ENCODE measurements at places on chromosomes 3 and 15.

- DNase-seq: no peak
Measured at GRCh38 chr3:119588112-119588511, 8.8 kb downstream of the ADPRH start.

- DNase-seq: no peak
Measured at GRCh38 chr3:128767094-128767750, 41.2 kb downstream of the RAB7A start.

DNA sequence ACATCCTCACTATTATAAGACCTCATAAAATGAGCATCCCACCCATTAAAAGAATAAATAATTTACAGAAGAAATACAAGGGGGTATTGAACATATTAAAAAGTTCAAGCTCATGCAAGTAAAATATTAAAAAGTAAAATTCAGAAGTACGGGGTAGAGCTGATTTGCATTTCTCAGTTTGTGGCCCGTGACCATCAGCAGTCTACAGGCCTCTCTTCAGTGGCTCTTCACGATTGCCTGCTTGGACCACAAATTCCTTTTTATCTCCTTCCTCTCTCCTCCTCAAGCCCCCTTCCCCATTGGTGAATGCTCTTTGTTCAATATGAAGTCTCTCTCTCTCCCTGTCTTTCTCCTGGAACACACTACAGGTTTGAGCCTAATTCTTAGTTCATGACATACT, 19.1 kb downstream of the CYP8B1 start:
- DNase-seq: no peak

DNA sequence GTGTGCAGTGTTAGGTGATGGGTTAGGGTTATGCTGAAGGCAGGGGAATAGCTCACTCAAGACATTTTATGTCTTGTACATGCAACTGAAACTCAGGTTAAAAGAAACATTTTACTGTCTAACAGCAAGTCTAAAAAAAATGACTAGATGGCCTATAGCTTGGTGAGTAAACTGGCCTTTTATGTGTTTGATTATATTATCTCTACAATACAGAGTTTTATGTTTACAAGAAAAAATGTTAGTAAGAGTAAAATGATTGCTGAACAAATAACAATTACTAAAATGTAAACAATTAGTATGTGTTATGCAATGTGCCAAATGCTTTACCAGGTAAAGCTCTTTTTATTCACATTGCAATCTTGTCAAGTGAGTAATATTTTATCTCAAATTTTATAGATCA, 1039.6 kb downstream of the ROBO2 start:
- no peak for DNase-seq

- no peak for DNase-seq
Measured at GRCh38 chr15:40011303-40011702, 27.7 kb downstream of the SRP14 start.

DNA sequence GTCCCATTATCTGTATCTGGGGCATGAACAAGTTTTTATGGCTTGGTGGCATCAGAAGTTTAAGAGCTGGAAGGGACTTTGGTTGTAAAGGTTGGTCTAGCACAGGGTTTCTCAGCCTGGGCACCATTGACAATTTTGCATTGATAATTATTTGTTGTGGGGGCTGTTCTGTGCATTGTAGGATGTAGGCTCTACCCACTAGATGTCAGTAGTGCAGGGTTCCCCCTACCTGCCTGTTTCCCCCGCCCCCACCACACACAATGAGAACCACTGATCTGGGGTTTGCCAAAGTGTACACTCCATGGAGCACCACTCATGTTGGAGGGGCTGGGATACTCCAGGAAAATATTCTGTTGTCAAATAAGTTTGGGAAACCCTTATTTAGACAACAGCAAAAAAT, 42.7 kb downstream of the PLCL2 start:
- DNase-seq: no peak

DNA sequence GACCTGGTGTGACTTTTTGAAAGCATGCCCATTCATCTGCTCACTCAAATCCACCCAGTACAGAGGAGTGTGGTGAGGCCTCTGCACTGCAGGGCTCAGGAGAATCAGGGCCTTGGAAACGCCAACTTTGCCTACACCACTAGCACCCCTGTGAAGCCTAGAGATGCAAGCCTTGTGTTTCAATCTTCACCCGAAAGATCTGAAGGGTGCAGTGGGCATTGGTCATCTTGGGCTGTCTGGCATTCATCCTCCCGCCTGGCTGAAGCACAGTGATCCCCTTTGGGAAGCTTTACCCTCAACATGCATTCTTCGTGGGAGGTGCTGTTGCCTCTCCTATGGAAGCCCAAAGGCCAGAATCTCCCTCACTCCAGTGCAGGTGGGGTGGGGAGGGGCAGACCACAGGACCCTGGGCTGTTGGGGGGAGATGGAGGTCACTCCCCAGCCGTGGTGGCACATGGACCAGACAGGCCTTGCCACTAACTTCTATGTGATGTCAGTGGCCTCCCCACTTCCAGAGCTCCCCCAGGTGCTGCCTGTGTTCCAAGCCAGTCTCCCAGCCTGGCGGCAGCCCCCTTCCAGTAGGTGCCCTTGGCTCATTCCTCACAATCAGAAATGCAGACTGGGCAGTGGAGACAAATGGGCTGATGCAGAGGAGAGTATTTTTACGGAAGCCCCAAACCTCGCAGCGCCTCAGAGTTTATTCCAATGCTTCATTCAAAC, 92.5 kb downstream of the ADAMTS17 start:
- no peak for DNase-seq

GRCh38 chr3:171817074-171817800, 7.0 kb upstream of the PLD1 start:
- no peak for DNase-seq

DNA sequence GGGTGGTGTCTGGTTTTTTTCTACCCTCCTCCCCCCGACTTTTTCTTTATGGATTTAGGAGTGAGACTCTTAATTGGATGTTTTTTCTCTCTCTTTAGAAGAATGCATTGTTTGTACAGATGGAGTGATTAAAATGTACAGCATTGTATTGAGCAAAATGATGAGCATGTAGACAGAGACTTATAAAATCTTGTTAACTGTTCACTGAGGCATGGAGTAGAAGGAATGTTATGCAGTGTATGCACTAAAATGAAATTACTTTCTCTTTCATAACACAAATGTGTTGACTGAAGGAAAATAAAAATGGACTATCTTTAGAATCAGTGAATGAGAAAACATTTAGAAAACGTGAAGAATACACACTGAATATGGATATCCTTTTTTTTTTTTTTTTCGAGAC, 39.8 kb downstream of the ZFAND6 start:
- no peak for DNase-seq

DNA sequence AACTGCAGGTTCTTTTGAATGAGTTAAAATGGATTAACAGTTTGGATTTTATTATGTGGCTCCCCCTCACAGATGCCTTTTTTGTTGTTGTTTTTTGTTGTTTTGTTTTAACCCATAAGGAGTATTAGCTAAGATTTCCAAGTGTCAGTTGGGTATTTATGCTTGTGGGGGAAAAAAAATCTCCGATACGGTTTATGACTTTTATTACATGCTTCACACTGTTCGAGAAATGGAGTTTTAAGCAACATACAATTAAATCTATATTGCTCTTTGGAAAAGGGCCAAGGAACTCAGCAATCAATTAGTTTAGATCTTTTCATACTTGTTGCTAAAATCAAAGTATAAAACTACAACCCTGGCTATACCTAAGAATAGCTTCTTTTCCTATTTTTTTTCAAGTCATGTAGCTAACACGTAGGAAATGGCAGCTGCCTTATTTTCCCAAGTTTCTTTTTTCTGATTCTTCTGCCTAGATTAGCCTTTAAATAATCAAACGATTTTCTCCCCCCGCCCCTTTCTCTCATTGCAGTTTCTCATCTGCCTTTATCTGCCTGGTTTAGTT, 16.0 kb downstream of the NR2F2 start:
- no peak for DNase-seq

DNA sequence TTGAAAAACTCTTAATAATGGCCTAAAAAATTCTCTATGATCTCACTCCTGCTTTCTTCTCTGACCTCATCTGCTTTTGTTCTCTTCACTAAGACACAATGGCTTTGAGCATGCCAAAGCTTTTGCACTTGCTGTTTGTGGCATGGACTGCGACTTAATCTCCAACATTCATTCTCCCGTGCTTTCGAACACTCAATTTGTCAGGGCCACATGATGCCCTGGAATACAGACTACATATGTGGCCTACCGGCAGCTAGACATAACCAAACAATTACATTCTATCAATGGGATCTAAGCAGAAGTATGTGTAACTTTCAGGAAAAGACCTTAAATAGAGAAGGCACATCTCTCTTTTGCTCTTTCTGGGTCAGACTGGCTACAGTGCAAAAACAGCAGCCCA, 506.5 kb downstream of the MAGI1 start:
- no peak for DNase-seq

- DNase-seq: no peak
Measured at GRCh38 chr15:89175617-89176191, 45.7 kb downstream of the RLBP1 start.

GRCh38 chr3:41202075-41202833, 2.9 kb downstream of the CTNNB1 start:
- no peak for DNase-seq

GRCh38 chr3:50491023-50491422, 12.4 kb downstream of the CACNA2D2 start:
- DNase-seq: no peak

GRCh38 chr3:23343509-23343908, 140.4 kb downstream of the UBE2E2 start:
- DNase-seq: no peak

DNA sequence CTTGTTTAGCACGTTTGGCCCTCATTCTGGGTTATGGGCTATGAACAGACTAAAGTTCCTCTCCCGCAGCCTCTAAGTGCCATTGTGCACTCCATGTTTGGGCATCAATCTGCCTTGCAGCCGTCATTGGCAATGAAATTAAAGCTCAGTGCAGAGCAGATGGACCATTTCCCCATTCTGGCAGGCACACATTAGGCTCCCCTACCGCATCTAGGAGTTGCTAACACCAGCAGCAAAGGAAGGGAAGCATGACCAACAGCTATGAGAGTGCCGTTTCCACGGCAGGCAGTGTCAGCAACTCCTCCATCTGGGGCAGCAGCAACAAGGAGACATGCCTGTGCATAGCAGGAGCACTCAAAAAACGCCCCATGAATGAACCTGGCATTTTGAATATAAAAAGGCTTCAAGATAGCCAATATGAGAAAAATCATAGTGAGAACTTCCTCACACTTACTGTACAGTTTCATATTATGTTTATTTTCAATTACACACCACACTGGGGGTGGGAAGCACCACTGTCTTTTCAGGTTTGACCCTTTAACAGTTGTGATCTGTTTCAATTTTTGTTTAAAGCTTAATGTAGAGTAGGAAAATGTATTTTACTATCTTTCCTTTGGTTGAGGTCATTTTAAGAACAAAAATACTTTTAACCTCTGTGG, 218.7 kb downstream of the KCNMB2 start:
- DNase-seq: no peak

DNA sequence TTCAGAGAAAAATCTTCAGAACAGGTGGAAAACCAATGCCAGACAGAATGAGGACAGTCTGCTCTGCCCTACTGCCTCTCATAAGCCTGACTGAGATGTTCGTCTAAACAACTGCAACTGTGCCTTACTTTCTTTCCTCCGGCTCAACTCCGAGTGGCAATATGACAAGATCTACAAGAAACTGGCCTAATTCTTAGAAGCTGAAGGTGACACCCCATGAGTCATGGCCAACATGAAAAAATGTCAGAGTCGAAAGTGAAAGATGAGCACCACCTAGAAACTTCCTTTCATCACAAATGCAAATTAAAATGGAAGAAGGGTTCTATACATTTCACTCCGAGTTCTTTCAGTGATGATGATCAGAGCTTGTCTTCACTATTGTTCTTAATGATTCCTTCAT, 12.9 kb downstream of the PCYT1A start:
- DNase-seq: no peak

GRCh38 chr3:71211083-71211482, 372.4 kb downstream of the FOXP1 start:
- DNase-seq: no peak

DNA sequence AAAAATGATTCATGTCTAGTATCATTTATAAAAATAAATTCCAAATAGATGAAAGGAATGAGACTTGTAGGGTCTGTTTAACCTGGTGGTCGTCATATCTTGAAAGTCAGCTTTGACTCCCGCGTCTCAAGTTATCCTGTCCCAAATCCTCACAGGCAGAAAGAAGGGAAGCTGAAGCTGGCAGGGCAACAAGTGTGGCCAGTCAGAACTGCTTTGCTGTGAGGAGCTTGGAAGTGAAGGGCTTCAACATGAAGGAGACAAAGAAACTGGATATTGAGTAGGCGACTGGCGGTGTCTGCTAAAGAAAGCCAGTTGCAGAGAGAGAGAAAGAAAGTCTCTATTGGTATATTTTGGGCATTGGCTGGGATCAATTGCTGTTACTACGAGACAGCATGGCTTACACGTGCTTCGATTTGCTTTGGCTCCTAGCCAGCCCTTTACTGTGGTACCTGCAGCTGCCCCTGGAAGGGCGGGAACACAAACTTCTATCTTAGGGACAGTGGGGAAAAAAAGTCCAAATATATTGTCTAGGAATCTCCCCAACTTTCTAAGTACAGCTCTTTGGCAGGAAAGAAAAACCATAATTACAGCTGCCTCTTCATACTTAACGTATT, 107.2 kb downstream of the CHST2 start:
- no peak for DNase-seq

- no peak for DNase-seq
Measured at GRCh38 chr3:111751961-111752360, 107.1 kb upstream of the PHLDB2 start.

GRCh38 chr3:17431004-17431403, 311.4 kb downstream of the TBC1D5 start:
- DNase-seq: no peak

- no peak for DNase-seq
Measured at GRCh38 chr15:70281261-70281810, 183.6 kb upstream of the TLE3 start.

Data from stimulated activated CD4-positive, alpha-beta T cell treated with anti-CD3 and anti-CD28 coated beads, Interleukin-1b, Interleukin-23, amount 100 ng/mL, for 1 hour (primary cell).